Hematopoietic multipotent progenitor cell treated with erythropoietin and hydrocortisone succinate and interleukin-3 and kit ligand, for 8 days (in vitro differentiated cells): ENCODE measurements at places on chromosomes 7 and 10.

DNA sequence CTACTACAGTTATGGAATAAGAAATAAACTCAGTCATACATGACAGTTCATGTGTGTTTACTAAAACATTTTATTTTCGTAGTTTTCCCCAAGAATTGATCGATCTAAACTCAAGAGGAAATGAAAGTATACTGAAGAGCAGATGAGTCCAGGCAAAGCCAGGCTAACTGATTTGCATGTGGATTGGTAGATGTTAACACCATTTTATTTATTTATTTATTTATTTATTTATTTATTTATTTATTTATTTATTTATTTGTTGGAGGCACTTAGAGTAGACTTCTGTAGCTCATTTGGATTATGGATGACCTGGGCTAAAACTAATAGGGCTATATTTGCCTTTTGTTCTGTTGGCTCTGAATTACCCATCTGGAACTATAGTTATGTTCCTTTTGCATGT lies 68.5 kb upstream of the DKK1 start:
- DNase-seq = no peak

- no peak for DNase-seq
Measured at GRCh38 chr7:24739306-24739705, 18.0 kb downstream of the GSDME start.

- peak; percentile 76 for DNase-seq
Measured at GRCh38 chr7:74289018-74289658, at the start of gene CLIP2. Gene CLIP2, plus strand, starts transcription at chr7:74289407. Its CDS starts 28,140 bp downstream, at chr7:74317547.

GRCh38 chr7:26619348-26619984 lies 244.9 kb downstream of the SKAP2 start:
- no peak for DNase-seq

DNA sequence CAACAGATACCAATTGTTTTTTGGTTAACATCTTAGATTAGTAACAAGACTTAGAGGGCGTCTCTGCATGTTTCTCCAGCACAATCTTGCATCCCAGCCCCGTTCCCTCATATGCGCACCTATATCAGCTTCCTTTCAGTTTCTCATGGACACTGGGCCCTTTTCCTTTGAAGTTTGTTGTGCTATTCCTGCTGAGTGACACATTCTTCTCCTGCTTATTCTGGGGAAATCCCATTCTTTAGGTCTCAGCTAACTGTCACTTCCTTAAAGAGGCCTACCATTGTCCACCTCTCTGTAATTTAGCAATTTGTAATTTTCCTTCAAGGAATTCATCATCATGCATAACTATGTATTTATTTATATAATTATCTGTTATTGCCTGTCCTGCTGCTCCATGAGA lies 110.3 kb upstream of the STEAP1B start:
- no peak for DNase-seq

- DNase-seq = no peak
Measured at GRCh38 chr7:150719960-150720891, 3.8 kb downstream of the GIMAP1 start.

- no peak for DNase-seq
Measured at GRCh38 chr7:38274486-38274885, 1.1 kb upstream of the TARP start.

GRCh38 chr7:140673063-140673773 lies 473 bp downstream of the ADCK2 start:
- DNase-seq = no peak

DNA sequence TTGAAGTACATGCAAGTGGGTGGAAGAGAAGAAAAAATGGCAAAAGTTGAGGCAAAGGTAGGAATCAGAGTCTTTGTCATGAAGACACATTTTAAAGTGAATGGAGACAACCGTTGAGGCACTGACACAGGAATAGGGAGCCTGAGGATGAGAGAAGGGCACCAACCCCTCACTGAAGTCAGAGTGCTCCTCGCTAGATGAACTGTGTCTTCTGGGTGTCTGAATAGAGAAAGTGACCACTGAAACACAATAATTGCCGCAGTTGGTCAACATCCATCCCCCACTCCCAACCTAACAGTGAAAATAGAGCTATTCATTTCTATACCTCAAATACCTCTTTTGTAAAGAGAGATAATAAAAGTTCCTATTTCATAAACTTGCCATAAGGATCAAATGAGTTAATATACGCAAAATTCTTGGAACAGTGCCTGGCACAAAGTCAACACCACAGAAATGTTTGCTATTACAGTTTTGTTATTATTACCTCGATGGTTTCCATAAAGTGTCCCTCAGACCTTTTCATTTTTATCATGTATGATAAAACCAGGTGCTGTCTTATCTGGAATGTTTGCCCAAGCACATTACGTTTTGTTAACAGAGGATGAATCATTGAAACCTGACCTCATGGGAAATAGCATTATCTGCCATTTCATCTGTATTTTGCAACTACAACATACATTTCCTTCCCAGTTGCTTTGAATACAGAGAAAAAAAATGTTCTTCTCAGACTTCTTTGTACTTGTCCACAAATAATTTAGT lies 61.8 kb upstream of the SP4 start:
- peak; percentile 48 for DNase-seq

DNA sequence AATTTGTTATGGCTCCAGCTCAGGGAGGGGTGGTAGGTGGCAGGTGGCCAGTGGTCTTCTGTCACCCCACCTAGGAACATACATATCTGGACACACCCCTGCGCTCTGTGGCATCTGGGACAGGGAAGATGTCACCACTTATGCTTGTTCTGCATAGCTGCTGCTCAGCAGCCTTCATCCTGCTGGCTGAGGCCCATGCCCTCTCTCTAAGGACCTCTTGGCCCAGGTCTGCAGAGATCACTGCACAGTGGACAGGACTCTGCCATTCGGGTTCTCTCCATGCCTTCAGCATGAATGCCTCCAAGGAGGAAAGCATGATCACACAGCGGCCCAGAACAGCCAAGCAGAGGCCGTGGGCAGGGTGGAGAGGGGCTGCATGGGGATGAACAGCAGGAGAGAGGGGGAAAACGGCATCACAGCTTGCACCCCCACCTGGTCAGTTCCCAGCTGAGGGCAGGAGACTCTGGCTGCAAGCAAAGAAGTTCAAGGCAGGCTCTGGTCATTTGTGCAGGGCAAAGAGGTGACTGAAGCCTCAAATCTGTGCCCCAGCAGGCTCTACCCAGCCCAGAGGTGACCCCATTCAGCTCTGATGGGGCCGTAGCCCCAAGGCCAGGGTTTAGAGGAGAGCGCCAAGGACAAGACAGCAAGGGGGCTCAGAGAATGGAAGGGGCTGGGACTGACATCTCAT lies 47.8 kb upstream of the GDF10 start:
- no peak for DNase-seq

DNA sequence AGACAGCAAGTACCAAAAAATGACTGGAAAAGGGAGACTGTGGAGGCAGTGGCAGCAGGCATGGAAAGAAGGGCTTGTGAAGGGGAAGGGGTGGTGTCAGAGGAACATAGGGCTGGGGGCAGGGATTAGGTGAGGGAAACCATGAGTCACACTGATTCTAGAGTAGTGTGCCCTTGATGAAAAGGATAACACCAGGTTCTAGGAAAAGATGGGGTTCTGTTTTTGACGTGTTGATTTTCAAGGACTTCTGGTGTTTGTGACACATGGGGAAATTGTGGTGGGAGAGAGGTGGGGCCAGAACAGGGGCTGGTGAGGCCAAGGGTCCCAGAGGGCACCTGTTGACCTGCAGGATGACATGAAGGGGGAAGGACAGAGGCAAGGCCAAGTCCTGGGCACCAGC lies 57.1 kb downstream of the FIGNL1 start:
- peak; percentile 58 for DNase-seq

DNA sequence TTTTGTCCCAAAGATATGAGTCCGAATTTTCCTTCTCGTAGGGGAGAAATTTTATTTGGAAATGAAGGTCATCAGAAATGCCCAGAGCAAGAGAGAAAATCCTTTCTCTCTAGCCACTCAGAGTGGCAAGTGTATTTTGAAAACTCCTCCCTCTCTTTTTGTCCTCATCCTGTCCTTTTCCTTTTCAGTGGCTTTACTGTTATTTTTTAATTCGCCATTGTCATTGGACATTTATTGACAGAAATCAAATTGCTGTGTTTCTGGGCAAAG lies 39.6 kb downstream of the TET1 start:
- no peak for DNase-seq

- no peak for DNase-seq
Measured at GRCh38 chr10:14478201-14478600, 147.5 kb upstream of the FRMD4A start.

DNA sequence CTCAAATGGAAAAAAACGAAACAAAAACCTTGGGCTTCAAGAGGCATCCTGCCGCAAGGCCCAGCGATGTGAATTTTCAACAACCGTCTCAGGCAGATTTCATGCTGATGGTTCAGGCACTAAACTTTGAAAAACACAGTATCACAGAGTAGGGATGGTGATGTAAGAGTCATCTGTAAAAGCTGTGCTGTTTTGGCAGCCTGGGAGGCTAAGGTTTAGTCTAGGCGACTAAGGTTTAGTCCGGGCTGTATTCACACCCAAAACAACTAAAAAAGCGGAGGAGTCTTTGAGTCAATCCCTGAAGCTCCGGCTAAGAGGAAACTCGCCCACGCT lies 420 bp upstream of the MINPP1 start:
- no peak for DNase-seq

DNA sequence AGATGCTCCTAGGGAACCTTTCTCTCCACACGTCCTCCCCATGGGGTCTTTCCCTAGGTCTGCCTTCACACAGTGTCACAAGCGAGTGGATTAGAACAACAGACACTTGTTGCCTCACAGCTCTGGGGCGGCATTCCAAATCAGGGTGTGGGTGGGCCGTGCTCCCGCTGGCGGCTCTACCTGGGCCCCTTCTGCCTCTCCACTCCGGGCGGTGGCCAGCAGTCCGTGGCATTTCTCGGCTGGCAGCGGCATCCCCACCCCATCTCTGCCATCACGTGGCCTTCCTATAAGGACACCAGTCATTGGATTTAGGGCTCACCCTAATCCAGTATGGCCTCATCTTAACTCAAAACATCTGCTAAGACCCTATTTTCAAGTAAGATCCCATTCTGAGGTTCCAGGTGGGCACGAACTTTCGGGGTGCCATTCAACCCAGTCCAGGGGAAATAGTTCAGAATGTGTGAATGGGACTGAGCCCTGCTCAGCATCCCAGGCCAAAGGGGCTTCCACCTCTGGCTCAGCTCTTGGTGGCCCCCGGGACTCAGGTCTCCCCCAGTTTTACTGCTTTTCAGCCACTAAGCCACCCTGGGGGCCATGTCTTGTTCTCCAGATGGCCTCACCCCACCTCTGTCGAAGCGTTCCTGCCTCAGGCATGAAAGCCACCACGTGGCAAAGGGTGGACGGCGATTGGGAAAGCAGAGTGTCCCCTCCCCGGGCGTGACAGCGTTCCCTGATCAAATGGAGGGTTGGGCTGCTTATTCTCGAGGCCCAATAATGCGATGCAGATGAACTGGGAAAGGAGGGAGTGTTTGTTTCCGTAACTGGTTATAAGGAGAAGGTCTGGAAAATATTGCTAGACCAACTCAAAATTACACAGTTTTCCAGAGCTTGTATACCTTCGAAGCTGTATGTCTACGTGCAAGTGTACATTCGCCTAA lies 350.0 kb downstream of the GLRX3 start:
- no peak for DNase-seq

- DNase-seq = no peak
Measured at GRCh38 chr10:123891144-123892071, at the start of gene CPXM2. Gene CPXM2, minus strand, starts transcription at chr10:123891807. Its CDS starts 148 bp downstream, at chr10:123891659.

DNA sequence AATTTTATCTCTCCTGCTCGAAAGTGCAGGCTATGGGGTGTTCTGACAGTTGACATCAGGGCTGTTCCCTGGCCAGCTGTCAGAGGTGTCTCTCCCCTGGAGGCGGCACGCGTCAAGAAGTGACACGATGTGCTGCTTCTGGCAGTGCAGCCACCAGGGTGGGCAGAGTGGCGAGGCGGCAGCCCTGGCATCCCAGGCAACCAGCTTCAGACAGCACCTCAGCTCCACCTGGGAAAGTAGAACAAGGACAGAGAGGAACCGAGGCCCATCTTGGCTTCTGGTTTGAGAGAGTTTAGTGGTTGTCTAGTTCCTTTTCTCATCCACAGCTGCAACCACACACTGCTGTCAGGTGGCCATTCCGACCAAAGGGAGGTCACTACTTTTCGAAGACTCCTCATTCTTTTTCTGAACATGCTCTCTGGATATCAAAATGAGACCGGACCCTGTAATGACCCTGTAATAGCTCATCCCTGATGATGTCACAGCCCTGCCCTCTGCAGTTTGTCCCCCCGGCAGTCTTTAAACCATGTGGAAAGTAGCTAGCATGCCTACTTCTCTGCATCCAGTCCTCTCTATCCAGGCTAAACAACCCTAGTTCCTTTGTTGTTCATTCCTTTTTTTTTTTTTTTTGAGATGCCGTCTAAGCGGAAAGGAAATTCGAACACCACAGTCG lies 381.0 kb upstream of the NRP1 start:
- no peak for DNase-seq

DNA sequence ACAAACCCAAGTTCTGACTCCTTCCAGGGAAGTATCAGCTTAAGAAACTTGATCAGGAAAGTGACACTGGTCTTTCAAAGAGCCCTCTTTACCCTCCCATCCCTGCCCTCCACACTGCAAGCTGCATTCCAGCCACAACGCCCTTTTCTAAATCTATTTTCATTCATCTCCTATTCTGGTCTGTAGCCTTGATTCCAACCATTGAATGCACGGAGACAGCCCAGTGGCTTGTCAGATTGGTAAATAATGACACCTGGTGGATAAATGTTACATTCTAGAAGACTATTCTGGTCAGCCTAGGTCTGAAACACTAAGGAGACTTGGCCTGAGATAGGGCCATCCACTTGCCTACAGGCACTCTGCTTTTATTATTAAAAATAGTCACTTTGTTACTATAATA lies 20.9 kb downstream of the MORN4 start:
- peak; percentile 65 for DNase-seq

- DNase-seq = no peak
Measured at GRCh38 chr7:5624386-5625365, 156.8 kb downstream of the RNF216 start.

- peak; percentile 21 for DNase-seq
Measured at GRCh38 chr10:19629567-19629966, 186.7 kb upstream of the PLXDC2 start.

GRCh38 chr10:1670541-1671365 lies 66.6 kb downstream of the ADARB2 start:
- DNase-seq = no peak

DNA sequence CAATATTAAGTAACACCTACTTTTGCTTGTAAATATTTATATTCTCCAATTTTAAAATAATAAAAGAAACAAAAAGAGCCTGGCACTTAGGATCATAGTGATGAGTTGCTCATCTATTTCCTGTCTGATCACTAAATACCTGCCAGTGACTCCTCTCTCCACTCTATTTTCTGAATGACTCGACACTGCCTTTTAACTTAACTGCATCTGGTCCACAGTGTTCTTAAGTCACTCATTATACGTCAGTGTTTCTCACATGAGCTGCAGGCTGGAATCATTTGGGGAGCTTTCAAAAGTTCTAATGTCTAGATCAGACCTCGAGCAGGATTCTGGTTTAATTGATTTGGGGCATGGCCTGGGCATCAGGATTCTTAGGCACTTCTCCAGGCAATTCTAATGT lies 78.0 kb upstream of the AGBL3 start:
- no peak for DNase-seq

GRCh38 chr7:10773430-10773829 lies 200.2 kb upstream of the PHF14 start:
- DNase-seq = no peak
